ENCODE measurements at places on chromosomes 11 and 22. TPM values are rescaled to one million over a fixed set of nuclear protein-coding genes. Genes with fewer than 3 reads are reported as not detected.
A peak's percentile ranks its signal among the peaks of the same experiment; 100 is the strongest.

GRCh38 chr11:33268945-33269540 is 11.9 kb downstream of the HIPK3 start:
- no peaks in the 10 kb centered on the region for H3K27me3 ChIP-seq
- H3K27ac ChIP-seq = peak overlapping the region; percentile 16
- no peak for DNase-seq
- H3K4me1 ChIP-seq = peaks cover 80% of the 10 kb centered on the region

The OR51E2 gene
- 0.08 TPM for polyA plus RNA-seq

The PRG3 gene
- polyA plus RNA-seq = not detected

DNA sequence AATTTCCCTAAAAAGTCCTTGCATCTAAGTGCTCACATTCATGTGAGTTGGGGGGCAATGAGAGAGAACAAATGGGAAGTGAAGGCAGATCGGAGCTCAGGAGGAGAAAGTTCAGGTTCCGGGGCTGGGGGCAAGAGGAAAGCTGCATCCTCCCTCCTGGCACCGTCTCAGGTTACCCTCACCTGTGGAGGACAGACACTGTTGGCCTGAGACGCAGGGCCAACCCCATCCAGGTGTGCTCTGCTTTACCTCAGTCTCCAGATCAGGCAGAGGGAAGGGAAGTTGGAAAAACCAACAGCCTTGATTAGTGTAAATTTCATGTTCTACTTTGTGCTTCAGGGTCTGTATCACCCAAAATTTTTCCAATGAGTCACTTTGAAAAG is 146.9 kb downstream of the TRIM29 start:
- no peaks in the 10 kb centered on the region for H3K36me3 ChIP-seq
- no peak for DNase-seq
- no peak overlapping the region for H3K4me3 ChIP-seq
- no peak overlapping the region for H3K27ac ChIP-seq
- H3K27me3 ChIP-seq = no peaks in the 10 kb centered on the region
- peaks cover 15% of the 10 kb centered on the region for H3K4me1 ChIP-seq

GRCh38 chr22:39223091-39223710 is 21.6 kb downstream of the PDGFB start:
- DNase-seq = no peak
- no peak overlapping the region for H3K4me3 ChIP-seq
- H3K4me1 ChIP-seq = no peaks in the 10 kb centered on the region
- no peak overlapping the region for H3K27ac ChIP-seq
- H3K36me3 ChIP-seq = peaks cover 29% of the 10 kb centered on the region

GRCh38 chr22:21952586-21953571 is at the start of gene PPM1F:
TSS of gene PPM1F (minus strand) at chr22:21952848. CDS start at chr22:21946048, 6,800 bp downstream.
- peak within 1 kb of the TSS; percentile 52 for H3K4me3 ChIP-seq
- peaks cover 47% of the 10 kb centered on the region for H3K4me1 ChIP-seq
- H3K36me3 ChIP-seq = no peaks in the 10 kb centered on the region
- DNase-seq = peak; percentile 94
- peak within 1 kb of the TSS; percentile 25 for H3K27ac ChIP-seq
- no peaks in the 10 kb centered on the region for H3K27me3 ChIP-seq

DNA sequence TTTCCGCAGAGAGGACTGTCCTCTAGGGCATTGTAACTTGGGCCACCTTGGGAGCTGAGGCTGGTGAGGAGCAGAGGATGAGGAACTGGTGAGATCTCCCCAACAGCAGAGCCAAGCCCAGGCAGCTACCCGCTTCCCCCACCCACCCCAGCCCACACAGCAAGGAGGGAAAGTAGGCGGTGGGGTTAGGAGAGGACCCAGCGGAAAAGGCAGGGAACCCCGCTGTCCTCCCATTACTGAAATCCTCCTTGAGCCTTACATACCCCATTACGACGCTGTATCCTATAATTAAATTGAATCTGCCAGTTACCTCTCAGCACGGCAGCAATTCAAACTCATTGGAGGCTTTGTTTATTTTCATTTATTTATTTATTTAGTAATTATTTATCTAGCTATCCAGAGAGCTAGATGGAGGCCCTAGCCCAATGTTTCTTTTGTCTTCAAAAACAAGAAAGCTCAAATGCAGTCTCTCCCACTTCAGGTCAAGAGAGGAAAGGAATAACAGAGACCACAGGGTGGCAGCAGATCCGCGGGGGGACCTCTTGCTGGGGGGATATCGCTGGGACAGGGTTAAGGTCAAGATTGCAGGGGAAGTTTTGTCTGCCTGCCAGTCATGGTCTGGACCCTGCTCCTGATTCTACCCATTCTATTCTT is 218.0 kb downstream of the ST3GAL4 start:
- H3K27ac ChIP-seq = no peak overlapping the region
- H3K36me3 ChIP-seq = no peaks in the 10 kb centered on the region
- no peak for DNase-seq
- H3K4me1 ChIP-seq = no peaks in the 10 kb centered on the region
- no peak overlapping the region for H3K4me3 ChIP-seq

DNA sequence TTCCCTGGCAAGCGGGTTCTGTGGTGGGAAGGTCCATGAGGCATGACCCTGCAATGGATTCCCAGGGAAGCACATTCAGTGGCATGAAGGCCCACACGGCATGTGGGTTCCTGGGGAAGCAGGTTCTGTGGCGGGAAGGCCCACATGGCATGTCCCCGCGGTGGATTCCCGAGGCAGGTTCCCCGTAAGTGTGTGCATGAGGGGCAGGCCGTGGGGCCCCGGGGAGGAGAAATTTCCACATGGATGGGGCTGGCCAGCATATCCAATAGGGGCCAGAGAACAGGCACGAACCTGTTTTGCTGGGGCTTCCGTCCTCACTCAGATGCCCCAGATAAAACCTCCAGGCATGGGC is 83.7 kb downstream of the PHF21B start:
- H3K27me3 ChIP-seq = no peaks in the 10 kb centered on the region
- DNase-seq = no peak
- H3K27ac ChIP-seq = no peak overlapping the region
- H3K4me1 ChIP-seq = peaks cover 7% of the 10 kb centered on the region

GRCh38 chr11:11078344-11079086 is 220.7 kb upstream of the ZBED5 start:
- no peaks in the 10 kb centered on the region for H3K4me1 ChIP-seq
- no peaks in the 10 kb centered on the region for H3K36me3 ChIP-seq
- H3K27me3 ChIP-seq = no peaks in the 10 kb centered on the region
- H3K27ac ChIP-seq = no peak overlapping the region

DNA sequence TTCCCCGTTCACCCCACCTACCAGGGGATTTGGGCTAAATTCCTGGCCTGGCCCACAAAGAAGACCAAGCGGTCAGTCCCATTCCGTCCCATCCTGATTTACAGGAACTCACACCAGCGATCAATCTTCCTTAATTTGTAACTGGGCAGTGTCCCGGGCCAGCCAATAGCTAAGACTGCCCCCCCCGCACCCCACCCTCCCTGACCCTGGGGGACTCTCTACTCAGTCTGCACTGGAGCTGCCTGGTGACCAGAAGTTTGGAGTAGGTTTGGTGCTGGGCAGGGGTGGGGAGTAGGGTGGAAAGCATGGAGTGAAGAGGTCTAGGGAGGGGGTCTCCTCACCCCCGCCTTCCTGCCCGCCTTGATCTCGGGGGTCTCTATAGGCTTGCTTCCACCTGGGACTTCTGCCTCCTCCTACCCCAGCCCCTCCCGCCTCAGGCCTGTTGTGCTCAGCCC is at the start of gene SERPING1:
SERPING1 (plus strand) TSS at position 225 of the 455 bp plus-strand sequence. CDS start 586 bp downstream, outside the sequence.
- peaks cover 7% of the 10 kb centered on the region for H3K36me3 ChIP-seq
- H3K4me1 ChIP-seq = peaks cover 13% of the 10 kb centered on the region
- peak within 1 kb of the TSS; percentile 87 for H3K27ac ChIP-seq
- DNase-seq = peak; percentile 64
- no peaks in the 10 kb centered on the region for H3K27me3 ChIP-seq

The MGAT3 gene
- 2.6 TPM for polyA plus RNA-seq

GRCh38 chr11:65498042-65498726 is 661 bp upstream of the MALAT1 start:
- no peak for DNase-seq
- peak overlapping the region; percentile 85 for H3K4me3 ChIP-seq
- H3K27me3 ChIP-seq = no peaks in the 10 kb centered on the region
- H3K36me3 ChIP-seq = peaks cover 22% of the 10 kb centered on the region
- H3K27ac ChIP-seq = peak overlapping the region; percentile 95

The MUC6 gene
- 0.06 TPM for polyA plus RNA-seq

- H3K4me3 ChIP-seq = no peak overlapping the region
- no peaks in the 10 kb centered on the region for H3K27me3 ChIP-seq
- H3K27ac ChIP-seq = no peak overlapping the region
- H3K36me3 ChIP-seq = no peaks in the 10 kb centered on the region
- no peak for DNase-seq
Measured at GRCh38 chr11:96310236-96310635, 32.8 kb downstream of the MAML2 start.

The CARD10 gene
- 13.9 TPM for polyA plus RNA-seq

- DNase-seq = no peak
- no peak overlapping the region for H3K27ac ChIP-seq
- H3K4me1 ChIP-seq = no peaks in the 10 kb centered on the region
- no peaks in the 10 kb centered on the region for H3K27me3 ChIP-seq
Measured at GRCh38 chr22:27749597-27750225, 51.8 kb downstream of the MN1 start.

The C11orf91 gene
- polyA plus RNA-seq = not detected

GRCh38 chr11:72767203-72768062 is 15.2 kb upstream of the ARAP1 start:
- no peak for DNase-seq
- no peak overlapping the region for H3K27ac ChIP-seq
- H3K27me3 ChIP-seq = no peaks in the 10 kb centered on the region
- peaks cover under 1% of the 10 kb centered on the region for H3K4me1 ChIP-seq
- no peaks in the 10 kb centered on the region for H3K36me3 ChIP-seq
- H3K4me3 ChIP-seq = no peak overlapping the region

GRCh38 chr11:110870816-110871522 is 158.7 kb upstream of the ARHGAP20 start:
- H3K27ac ChIP-seq = no peak overlapping the region

GRCh38 chr11:66150140-66150539 is 80.1 kb downstream of the PACS1 start:
- no peak for DNase-seq
- no peaks in the 10 kb centered on the region for H3K36me3 ChIP-seq
- H3K4me1 ChIP-seq = peaks cover 10% of the 10 kb centered on the region
- H3K4me3 ChIP-seq = no peak overlapping the region

DNA sequence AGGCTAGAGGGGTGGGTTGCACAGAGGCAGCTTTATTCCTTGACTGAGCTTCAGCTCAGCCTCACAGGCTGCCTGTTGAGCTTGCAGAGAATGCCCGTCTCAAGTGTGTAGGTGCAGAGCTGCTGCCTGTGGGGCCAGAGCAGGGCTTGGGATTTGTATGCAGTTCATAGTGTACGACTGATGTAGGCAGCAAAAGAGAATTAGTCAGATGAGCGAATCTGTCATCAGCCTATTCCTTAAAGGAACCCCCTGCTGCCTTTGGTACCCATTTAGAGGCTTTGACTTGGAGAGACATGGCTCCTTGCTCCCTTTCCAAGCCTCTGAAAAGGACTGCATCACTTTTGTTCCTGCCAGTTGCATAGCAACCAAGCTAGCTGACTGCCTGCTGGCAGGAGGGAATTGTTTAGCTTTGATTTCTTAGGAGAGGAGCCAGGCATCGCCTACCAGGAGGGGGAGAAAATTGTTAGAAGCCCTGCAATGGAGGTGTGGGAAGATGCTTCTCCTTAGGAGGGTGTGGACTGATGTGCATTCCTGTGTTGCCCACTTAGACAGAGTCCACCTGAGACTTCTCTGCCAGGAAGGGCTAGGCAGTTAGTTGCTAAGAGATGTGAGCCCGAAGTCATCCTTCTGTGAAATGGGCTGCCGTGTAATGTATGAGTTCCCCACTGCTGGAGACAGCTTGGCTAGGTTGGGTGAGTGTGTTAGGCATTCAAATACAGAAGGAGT is 10.9 kb downstream of the ACO2 start:
- H3K27me3 ChIP-seq = no peaks in the 10 kb centered on the region
- no peak for DNase-seq
- H3K4me3 ChIP-seq = no peak overlapping the region

The CABP7 gene
- 0.03 TPM for polyA plus RNA-seq

- H3K36me3 ChIP-seq = no peaks in the 10 kb centered on the region
- H3K27me3 ChIP-seq = peaks cover 74% of the 10 kb centered on the region
- H3K4me1 ChIP-seq = peaks cover 34% of the 10 kb centered on the region
- H3K27ac ChIP-seq = no peak overlapping the region
- DNase-seq = no peak
- peak overlapping the region; percentile 38 for H3K4me3 ChIP-seq
Measured at GRCh38 chr11:27722117-27722952, 22.1 kb upstream of the BDNF start.

The HEPN1 gene
- polyA plus RNA-seq = not detected

The GVQW3 gene
- 0.33 TPM for polyA plus RNA-seq

The GPR83 gene
- 0.04 TPM for polyA plus RNA-seq

DNA sequence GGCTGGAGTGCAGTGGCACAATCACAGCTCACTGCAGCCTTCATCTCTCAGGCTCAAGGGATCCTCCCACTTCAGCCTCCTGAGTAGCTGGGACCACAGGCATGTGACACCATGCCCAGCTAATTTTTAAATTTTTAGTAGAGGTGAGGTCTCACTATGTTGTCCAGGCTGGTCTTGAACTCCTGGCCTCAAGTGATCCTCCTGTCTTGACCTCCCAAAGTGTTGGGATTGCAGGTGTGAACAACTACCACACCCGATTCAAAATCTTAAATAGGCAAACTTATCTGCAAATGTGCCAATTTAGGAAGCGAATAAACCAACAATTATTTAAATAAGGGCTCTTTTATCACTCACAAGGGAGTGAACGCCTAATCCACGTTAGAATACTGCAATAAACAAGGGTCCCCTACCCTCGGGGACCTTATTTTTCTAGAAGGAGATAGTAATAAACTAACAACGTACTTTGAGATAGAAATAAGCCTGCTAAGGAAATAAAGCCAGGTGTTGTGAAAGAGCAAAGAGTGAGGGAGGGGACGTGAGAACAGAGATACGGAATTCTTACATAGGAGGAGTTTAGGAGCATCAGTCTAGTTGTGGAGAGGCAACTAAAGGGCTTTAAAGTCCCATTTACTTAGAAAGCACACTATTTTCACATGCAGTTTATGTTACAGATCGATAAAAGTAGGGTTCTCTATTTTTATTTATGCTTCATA is 3.0 kb upstream of the WEE1 start:
- H3K27me3 ChIP-seq = no peaks in the 10 kb centered on the region
- peaks cover 17% of the 10 kb centered on the region for H3K4me1 ChIP-seq
- H3K36me3 ChIP-seq = no peaks in the 10 kb centered on the region
- no peak overlapping the region for H3K4me3 ChIP-seq

DNA sequence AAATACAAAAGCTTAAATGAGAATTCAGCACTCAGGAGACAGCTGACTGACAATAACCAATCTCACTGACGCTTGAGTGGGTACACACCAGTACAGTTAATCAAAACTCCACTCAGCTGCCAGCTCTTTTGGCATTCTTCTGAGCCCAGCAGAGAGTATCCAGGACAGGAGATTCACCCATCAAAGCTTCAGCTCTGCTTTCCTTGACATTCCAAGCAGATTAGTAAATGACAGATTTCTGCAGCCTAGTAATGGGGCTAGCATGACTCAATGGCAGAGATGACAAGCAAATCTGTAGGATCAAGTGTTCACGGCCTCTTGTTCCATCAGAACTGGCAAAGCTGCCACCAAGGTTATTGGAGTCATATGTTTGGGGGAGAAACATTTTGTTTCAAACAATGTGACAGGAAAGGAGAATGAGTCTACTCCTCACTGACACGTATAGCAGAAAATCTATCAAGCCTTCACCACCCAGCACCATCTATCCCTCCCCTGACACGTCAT is 420.0 kb downstream of the DYNC2H1 start:
- no peaks in the 10 kb centered on the region for H3K27me3 ChIP-seq
- no peak overlapping the region for H3K27ac ChIP-seq
- H3K4me1 ChIP-seq = peaks cover 5% of the 10 kb centered on the region
- DNase-seq = no peak

Data from heart left ventricle (tissue), 16 donors.